ENCODE measurements at places on chromosomes 5 and 9. TPM values are rescaled to one million over a fixed set of nuclear protein-coding genes. Genes with fewer than 3 reads are reported as not detected.

Gene GFI1B
- 0.89 TPM for total RNA-seq

Gene MCC
- 1.9 TPM for total RNA-seq

GRCh38 chr5:37490931-37491330, 111.8 kb downstream of the WDR70 start:
- no peak for DNase-seq

DNA sequence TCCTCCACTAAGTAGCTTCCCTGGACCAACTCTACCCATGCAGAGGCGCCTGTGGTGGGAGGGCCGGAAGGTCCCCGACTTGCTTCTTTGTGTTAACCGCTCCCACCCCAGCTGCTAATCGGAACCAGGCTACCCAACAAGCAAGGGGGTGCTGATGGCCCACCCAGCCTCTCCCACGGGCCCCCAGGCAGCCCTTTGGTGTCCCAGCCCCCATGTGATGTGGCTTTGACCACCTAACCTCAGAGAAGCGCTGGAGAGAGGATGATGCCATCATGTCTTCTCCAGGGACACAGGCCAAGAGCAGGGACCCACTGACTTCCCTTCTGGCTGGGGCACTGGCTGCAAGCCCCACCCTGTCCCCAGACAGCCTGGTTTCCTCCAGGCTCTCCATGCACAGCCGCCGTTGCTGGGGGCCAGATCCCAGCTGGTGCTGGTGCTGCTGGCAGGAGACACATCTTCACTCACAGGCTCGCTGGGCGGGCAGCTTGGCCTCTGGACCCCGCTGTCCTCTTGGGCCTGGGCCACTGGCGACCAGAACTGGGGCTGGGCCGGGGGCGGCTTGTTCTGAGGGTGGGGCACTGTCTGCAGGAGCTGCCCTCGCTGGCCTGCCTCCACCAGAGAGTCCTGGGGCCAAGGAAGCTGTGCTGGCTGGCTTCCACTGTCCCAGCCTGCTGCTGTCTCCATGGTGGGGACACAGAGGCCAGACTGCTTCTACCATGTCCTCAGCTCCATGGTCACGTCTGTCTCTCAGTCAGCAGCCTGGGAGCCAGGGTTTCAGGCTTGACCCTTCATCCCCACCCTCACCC, 27.8 kb downstream of the LAMC3 start:
- no peak for DNase-seq

GRCh38 chr9:132199056-132199455, 37.2 kb downstream of the NTNG2 start:
- no peak for DNase-seq

Gene ROPN1L
- total RNA-seq, result not detected

Data from left colon (tissue), 2 donors.